Stimulated activated CD4-positive, alpha-beta T cell treated with anti-CD3 and anti-CD28 coated beads, TNF-alpha, amount 100 ng/mL, for 24 hours (primary cell): ENCODE measurements at places on chromosomes 6 and 20.

DNA sequence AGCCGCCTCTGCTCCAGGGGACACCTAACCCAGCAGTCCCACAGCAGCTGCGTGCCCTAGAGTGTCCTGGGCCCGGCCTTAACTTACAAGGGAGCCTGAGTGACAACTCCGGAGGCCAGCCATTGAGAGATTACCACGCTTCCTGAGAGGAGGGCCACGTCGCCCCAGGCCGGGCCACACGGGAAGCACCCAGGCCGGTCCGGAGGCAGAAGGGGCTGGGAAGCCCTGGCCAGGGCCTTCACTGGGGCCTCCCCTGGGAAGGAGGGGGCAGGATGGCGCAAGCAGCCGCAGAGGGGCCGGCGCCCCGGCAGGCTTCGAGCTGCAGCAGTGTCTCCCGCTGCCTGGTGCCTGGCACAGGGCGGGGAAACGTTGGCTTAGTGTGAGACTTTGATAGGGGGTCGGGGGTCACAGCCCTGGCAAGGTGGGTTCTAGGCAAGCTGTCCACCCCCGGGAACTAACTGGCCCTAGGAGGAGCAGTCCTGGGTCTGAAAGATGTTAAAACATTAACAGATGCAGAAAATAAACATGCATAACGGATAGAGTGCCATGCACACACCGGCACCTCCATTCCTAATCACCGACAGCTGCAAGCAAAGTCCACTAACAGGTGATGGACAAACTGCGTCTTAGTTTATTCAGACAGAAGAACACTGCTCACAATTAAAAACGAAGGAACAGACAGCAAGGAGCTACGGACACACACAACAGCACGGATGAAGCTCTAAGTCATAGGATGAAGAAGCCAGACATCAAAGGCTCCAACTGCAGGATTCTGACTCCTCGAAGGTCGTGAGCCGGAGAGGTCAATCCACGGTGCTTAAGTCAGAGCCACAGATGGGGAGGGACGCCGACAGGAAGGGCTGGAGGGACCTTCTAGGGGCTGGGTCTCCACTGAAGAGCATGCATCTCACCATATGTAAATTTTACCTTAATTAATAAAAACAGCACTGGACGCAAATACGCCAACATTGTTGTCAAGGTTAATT, 17.4 kb downstream of the CHRNA4 start:
- no peak for DNase-seq

- no peak for DNase-seq
These were observed 607.8 kb upstream of the ARID1B start for GRCh38 chr6:156169371-156169770.

DNA sequence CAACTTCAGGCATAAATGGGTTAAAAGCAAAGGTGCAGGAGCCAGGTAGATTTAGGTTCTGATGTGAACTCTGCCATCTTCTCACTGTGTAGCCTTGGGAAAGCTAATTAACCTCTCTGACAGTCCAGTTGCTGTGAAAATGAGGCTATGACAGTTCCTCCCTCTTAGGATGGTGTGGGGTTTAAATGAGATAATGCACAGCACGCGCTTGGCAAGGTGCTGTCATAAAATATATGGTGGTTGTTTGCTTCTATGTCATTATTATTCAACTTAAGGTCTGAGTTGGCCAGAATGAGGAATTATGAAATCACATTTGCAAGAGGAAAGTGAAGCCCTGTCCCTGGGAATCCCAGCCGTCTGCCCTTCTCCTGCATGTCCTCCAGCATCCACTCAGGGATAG, 15.5 kb upstream of the BCAS1 start:
- DNase-seq, result no peak

GRCh38 chr6:98203170-98203806, 631.1 kb upstream of the POU3F2 start:
- DNase-seq, result no peak

GRCh38 chr6:123276546-123276980, 280.5 kb downstream of the CLVS2 start:
- no peak for DNase-seq

- no peak for DNase-seq
These were observed 38.5 kb downstream of the SOD2 start for GRCh38 chr6:159654483-159655098.

- DNase-seq, result no peak
These were observed 117.6 kb upstream of the CDH4 start for GRCh38 chr20:61134296-61135030.

- DNase-seq, result no peak
These were observed 105.1 kb downstream of the PHF3 start for GRCh38 chr6:63740709-63741108.

- no peak for DNase-seq
These were observed 1.5 kb downstream of the LAMA4 start for GRCh38 chr6:112252571-112253497.

DNA sequence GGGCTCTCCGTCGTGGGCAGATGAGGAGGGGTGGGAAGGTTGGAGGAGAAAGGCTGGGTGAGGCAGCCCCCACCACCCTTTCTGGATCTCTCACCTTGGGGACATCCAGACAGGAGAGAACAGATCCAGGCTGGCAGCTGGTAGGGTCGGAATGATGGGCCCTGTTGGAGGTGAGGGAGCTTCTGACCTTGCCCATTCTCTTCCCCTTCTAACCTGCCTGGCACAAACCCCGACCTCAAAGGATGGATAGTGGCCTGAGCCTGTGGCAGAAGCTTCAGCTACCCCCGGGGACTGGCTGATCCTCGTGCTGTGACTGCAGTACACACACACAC, 6.0 kb upstream of the NPBWR2 start:
- no peak for DNase-seq

DNA sequence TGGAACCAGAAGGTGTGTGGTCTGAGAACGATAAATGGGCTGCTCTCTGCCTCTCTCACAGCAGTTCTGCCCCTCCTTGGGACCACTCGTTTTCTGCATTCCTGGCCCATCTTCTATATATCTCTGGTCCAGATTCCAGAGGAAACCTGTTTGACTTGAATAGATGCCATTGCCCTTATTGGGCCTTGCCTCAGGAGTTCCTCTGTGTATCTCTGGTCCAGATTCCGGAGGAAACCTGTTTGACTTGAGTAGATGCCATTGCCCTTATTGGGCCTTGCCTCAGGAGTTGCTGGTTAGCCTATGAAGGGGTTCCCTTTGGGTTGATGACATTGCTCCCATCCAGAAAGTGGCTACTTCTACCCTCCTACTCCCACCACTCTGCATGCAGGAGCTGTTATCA, 189.4 kb downstream of the SLC16A10 start:
- DNase-seq, result no peak

GRCh38 chr6:8242885-8243284, 140.5 kb upstream of the EEF1E1 start:
- DNase-seq, result no peak

DNA sequence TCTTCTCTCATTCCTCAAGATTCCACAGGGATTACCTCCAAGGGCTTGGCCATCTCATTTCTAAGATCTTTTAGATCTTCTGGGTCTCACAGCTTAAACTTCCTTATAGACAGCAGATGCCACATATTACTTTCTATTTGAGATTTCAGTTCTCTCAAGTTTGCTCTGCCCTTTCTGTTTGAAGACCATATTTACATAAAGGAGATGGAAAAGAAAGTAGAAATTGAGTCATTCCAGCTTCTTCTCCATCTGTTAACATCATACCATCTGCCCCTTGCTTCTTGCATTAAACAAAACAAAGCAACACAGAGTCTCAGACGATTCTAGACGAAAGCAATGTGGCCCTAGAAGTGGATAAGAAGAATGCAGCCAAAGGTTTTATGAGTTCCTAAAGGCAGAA, 203.4 kb downstream of the TTLL2 start:
- DNase-seq, result no peak

DNA sequence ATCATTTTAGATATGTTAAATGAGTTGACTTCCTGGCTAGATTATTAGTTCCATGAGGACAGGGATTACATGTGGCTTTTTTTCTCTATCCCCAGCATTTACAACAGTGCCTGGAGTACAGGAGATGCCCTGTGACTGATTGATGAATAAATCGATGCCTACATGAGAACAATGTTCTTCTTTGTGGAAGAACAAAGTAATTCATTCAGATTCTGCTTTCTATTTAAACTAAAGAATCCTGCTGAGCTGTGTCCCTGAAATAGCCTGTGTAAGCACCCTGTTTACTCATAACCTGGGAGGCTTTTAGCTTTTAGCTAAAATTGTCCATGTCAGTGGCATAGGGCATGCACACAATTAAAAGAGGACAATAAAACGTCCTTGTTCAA, 125.1 kb upstream of the BTBD3 start:
- no peak for DNase-seq
